ENCODE measurements at places on chromosomes 12 and 14.

DNA sequence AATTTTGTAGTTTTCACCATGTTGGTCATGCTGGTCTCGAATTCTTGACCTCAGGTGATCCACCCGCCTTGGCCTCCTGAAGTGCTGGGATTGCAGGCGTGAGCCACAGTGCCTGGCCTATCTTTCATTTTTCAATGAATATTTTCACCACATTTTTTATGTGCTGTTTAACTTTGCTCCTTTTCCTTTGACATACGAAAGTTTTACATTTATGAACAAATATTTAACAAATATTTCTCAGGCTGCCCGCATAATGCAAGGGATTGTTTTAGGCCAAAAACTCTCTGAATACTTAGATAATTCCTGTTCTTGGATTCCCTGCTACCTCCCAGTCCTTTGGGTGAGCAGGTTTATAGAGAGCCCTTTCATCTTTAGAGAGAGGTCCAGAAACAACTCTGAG is 8.7 kb upstream of the CHST11 start:
- DNase-seq: no peak

GRCh38 chr12:91080041-91080440 is 22.2 kb upstream of the KERA start:
- no peak for DNase-seq

DNA sequence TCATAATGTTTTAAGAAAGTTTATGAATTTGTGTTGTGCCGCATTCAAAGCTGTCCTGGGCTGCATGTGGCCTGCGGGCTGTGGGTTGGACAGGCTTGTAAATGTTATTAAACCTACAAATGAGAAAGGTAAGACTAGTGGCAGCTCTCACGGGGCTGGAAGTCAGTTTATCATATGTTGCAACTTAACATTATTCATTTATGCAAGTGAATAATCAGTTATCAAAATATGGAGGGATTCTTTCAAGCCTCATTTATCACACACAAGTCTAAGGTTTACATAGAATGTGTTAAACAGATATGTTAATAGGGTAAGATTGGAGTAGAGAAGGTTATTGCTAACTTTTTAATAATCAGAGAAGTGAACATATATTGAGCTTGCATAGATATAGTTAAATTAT is 442.5 kb upstream of the RGS6 start:
- no peak for DNase-seq

DNA sequence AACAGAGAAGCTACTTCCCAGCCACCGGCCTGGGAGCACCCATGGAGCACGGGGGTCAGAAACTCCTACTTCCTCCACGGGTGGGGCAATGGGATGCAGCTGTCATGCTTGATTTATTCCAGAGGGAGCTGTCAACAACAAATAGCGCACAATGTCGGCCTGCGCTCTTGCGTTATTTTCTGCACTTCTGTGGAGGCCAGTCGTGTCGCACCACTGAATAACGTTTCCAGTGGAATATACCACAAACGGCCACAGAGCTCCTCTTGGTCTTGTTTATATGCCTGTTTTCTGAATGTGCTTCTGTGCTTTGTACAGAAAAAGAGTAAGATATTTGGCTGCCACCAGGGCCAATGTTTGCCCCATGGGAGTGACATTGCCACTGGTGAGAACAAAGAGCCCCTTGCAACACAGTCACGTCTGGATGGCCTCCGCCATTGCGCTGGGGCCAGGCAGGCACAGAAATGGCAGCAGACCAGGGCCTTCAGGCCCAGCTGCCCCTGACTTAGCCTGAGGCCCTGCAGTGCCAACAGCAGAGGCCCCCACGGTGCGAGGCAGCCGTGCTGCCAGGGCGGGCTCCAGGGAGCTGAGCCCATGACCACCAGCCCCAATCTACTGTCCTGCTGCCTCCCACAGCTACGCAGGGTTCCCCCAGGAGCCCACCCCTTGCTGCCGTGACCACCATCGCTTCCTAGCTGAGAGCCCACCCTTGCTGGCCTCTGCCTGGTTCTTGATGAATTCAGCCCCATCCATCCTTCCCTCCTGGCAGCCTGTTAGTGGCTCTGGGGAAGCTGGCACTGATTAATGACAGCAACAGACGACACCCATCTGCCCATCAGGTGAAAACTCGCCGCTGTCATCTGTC is 28.9 kb upstream of the TMEM179 start:
- no peak for DNase-seq

GRCh38 chr12:31278424-31278823 is 47.5 kb downstream of the SINHCAF start:
- no peak for DNase-seq

- DNase-seq: peak; percentile 73
These were observed 6.4 kb upstream of the GPR68 start for GRCh38 chr14:91250912-91251311.

DNA sequence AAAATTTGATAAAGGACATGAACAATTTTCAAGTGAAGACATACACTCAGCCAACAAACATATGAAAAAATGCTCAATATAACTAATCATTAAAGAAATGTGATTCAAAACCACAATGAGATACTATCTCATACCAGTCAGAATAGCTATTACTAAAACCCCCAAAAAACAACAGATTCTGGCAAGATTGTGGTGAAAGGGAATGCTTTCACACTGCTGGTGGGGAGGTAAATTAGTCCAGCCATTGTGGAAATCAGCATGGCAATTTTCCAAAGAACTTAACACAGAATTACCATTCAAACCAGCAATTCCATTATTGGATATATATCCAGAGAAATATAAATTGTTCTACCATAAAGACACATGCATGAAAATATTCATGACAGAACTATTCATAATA is 18.7 kb upstream of the TAS2R14 start:
- DNase-seq: no peak

- DNase-seq: no peak
These were observed 2.8 kb downstream of the EFS start for GRCh38 chr14:23362200-23362599.

DNA sequence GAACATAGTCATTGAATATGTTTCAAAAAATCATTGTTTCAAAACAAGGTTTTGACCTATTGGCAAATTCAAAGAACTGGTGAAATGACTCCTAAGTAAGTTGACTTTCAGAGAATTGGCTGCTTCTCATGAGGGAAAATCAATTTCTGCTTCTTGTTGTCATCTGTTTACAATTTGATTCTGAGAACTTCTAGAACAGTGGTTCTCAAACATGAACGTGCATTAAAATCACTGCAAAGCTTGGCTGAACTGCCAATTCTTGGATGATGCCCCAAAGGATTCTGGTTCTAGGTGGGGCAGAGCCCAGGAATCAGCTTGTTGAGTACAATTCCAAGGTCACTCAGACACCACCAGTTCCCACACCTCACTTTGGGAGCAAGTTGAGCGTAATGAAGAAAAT is 83.9 kb downstream of the ZFP36L1 start:
- no peak for DNase-seq

GRCh38 chr12:104651811-104652210 is 195.1 kb downstream of the CHST11 start:
- no peak for DNase-seq

DNA sequence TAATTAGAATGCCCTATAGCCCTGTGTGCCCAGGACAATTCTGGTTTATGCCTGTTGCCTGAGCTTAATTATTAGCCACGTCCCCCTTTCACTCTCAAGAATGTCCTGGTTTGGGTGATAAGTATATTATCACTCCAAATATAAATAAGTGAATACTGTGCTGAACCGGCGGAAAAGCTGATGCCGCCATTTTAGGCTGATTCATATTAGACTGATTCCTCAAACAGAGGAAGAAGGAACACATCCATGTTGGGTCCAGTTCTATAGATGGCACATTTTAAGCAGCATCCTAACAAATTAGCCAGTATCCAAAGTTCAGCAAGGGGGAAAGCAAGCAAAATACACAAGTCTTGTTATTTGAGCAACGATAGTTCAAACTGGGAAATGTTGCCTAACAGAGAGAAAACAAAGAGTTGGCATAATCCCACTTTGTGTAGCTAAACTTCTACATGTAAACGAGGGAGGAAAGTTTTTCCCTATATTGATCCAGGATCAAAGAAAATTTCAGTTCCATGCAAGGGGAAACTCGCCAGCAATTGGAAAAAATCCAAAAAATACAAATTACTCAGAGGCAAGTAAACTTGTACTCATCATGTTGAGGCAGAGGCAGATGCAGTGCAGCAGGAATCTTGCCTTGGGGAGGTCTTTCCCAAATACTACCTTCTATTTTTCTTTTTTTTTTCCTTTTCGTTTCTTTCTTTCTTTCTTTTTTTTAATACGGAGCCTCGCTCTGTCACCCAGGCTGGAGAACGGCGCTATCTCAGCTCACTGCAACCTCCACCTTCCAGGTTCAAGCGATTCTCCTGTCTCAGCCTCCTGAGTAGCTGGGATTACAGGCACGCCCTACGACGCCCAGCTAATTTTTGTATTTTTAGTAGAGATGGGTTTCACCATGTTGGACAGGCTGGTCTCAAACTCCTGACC is 96.2 kb downstream of the ITPR2 start:
- DNase-seq: no peak

GRCh38 chr14:90544566-90544965 is 147.7 kb downstream of the CALM1 start:
- DNase-seq: no peak

- no peak for DNase-seq
These were observed 61.2 kb downstream of the DCAF5 start for GRCh38 chr14:69091695-69092094.

- no peak for DNase-seq
These were observed 36.4 kb upstream of the FICD start for GRCh38 chr12:108478611-108479206.

DNA sequence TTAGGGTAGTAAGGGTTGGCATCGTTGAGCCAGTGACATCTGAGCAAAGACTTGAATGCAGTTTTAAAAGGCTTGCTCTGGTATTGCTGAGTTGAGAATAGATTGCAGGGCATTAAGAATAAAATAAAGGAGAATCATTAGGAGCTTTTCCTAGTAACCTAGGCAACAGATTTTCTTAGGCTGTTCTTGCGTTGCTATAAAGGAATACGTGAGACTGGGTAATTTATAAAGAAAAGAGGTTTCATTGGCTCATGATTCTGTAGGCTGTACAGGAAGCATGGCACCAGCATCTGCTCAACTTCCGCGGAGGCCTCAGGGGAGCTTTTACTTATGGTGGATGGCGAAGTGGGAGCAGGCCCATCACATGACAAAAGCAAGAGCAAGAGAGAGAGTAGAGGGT is 97.4 kb downstream of the RAD51B start:
- DNase-seq: no peak

DNA sequence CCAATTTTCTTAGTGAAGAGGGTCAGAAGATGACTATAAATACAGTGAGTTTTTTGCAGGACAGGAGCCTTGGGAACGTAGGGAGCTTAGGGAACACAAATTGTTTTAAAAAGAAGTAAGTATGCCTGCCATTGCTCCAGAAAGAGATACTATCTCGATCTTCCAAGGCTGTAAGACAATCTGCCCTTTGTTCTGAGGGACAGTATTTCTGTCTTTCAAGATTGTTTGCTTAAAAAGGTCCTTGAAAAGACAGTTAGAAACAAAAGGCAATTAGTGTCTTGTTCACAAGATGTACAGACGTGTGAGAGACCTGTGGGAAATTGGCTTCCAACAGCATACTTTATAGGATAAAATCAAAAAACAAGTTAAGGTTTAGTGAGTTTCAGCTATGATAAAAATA is 321.2 kb upstream of the FAR2 start:
- no peak for DNase-seq

DNA sequence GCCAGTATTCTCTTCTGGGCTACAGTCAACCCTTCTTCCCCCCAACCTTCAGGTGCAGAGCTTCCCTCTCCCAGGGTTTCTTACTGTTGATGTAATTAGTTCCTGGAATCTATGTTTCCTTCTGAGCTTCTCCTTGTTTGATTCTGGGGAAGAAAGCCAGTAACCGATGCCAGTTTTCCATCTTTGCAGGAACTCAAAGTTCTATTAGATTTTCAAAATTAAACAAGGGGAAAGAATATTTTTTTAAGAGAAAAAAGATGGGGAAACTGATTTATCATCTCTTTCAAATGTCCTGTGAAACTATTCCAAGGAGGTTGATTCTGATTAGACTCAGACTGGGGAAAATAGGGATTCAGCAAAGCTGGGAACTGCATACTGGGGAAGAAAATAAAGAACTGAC is 17.9 kb upstream of the FAM234B start:
- no peak for DNase-seq

DNA sequence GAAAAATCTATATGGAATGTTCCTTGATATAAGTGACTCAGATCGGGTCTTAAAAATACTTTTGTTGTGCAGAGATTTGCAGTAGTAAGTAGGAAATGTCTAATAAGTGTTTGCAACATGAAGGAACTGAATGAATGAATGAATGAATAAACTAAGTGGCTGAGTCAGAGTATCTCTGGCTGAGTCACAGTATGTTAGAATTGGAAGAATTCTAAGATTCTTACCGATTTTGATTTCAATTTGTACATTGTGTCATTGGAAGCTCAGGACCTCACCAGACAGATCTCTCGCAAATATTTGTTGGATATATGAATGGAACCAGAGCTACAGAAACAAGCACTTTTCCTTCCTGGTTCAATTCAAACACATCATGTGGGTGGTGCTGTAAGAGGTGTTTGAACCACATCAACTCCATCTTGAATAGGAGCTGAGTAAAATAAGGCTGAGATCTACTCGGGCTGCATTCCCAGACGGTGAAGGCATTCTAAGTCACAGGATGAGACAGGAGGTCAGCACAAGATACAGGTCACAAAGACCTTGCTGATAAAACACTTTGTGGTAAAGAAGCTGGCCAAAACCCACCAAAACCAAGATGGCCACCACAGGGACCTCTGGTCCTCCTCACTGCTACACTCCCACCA is 123.9 kb upstream of the FOXN3 start:
- peak; percentile 35 for DNase-seq

DNA sequence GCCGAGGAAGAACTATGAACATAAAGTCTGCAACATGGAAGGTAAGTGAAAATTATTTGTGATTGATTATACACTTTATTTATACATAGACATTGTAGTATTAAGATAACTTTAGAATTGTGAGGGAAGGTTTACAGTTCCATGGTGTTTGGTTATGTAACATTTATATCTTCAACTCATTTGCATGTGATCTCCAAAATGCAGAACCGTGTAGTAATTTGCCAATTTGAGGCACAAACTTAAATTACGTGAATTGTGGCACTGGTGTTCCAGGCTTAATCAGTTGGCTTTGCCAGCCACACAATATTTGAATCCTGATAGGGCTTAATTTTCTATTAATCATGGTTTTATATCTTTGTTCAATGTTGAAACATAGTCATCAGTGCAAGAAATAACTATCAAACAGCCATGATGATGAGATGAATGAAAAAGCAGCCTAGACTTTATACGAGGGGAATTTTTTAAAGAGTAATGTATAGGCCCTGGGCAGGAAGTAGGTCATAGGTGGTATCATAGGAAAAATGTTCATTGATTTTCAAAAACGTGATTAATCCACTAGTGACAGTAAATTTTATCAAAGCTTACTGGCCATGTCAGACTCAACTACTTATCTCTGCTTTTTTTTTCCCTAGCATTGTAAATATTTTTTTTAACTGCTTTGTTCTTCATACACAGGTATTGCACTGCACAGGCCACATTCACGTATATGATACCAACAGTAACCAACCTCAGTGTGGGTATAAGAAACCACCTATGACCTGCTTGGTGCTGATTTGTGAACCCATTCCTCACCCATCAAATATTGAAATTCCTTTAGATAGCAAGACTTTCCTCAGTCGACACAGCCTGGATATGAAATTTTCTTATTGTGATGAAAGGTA is 31.7 kb downstream of the HIF1A start:
- no peak for DNase-seq

GRCh38 chr14:32657081-32657480 is 281.6 kb upstream of the NPAS3 start:
- no peak for DNase-seq

GRCh38 chr12:108985750-108986149 is 35.1 kb downstream of the SVOP start:
- no peak for DNase-seq

All from HFF-Myc (cell line).